ENCODE measurements at places on chromosomes 6 and 20.

- no peak for DNase-seq
Measured at GRCh38 chr6:163309491-163310026, 105.0 kb upstream of the QKI start.

- DNase-seq = no peak
Measured at GRCh38 chr6:44278774-44279697, 8.8 kb downstream of the TMEM151B start.

DNA sequence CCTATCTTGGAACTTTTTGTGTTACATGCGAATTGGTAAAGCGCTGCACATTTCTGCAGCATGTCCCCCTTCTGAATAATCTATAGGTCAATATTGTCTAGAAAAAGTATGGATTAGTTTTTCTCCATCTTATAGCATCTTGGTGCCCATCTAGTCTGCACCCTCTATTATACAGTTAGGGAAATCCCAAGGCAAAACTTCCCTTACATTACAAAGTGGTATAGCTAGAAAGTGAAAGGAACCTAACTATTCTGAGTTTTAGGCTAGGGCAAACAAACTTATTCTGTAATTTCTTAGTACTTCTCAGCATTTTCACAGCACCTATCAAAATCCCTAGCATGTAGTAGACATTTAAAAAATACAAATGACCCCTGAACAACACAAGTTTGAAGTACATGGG, 133.5 kb upstream of the CCDC28A start:
- no peak for DNase-seq

DNA sequence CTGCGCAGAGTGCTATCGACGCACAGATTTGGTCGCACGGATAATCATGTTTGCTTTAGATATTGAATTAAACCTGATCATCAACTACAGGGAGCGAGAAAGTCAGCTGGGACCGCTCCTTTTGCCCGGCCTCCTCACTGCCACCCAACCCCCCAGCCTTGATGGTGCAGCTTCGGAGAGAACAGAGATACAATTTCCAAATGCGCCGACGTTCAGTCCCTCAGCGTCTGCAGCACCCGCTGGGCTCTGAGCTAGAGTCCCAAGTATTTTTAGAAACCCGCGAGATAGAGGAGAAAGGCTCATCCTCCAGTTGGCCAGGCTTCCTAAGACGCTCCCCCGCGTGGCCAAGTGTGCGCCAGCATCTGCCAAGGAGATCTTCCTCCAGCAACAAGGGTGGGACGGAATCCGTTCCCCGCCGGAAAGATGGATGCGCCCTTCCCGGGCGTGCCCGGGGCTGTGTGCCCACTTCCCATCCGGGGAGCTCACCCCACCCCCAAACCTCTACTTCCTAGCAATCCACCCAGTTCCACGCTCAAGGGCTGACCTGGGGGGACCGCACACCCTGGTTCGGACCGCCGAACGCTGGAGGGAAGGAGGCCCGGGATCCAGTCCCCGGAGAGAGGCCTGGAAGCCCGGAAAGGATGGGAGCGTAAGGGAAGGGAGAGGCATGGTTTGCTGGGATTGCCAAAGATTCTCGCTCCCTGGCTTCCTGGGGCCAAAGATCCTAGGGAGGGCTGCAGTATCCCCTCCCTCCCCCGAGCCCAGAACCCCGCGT, 4.1 kb downstream of the NKX2-2 start:
- DNase-seq = no peak

- DNase-seq = no peak
Measured at GRCh38 chr20:53215166-53215565, 243.0 kb downstream of the TSHZ2 start.

GRCh38 chr6:143555071-143555492, 43.6 kb upstream of the FUCA2 start:
- DNase-seq = no peak

GRCh38 chr20:44594730-44595129, 12.4 kb downstream of the PKIG start:
- no peak for DNase-seq

GRCh38 chr6:164184410-164184809, 769.9 kb downstream of the QKI start:
- no peak for DNase-seq

DNA sequence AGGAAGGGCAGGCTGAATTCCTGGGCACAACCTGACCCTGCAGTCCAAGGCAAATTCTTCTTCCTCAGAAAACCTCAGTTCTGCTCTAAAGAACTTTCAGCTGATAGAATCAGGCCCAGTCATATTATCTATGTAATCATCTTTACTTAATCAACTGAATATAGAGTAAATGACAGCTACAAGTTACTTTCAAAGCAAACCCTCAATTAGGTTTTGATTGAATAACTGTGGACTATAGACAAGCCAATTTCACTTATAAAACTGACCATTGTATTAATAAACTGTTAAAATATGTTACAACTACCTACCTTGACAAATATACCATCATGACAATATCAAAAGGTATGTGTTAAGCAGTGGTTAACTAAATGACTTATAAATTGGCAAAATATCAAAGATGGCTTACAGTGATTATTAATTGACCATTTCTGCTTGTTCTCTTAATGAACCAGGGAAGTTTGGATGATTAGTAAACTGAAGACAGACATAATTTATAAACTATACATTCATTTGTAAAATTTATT, 46.1 kb upstream of the ADGRF5 start:
- no peak for DNase-seq

DNA sequence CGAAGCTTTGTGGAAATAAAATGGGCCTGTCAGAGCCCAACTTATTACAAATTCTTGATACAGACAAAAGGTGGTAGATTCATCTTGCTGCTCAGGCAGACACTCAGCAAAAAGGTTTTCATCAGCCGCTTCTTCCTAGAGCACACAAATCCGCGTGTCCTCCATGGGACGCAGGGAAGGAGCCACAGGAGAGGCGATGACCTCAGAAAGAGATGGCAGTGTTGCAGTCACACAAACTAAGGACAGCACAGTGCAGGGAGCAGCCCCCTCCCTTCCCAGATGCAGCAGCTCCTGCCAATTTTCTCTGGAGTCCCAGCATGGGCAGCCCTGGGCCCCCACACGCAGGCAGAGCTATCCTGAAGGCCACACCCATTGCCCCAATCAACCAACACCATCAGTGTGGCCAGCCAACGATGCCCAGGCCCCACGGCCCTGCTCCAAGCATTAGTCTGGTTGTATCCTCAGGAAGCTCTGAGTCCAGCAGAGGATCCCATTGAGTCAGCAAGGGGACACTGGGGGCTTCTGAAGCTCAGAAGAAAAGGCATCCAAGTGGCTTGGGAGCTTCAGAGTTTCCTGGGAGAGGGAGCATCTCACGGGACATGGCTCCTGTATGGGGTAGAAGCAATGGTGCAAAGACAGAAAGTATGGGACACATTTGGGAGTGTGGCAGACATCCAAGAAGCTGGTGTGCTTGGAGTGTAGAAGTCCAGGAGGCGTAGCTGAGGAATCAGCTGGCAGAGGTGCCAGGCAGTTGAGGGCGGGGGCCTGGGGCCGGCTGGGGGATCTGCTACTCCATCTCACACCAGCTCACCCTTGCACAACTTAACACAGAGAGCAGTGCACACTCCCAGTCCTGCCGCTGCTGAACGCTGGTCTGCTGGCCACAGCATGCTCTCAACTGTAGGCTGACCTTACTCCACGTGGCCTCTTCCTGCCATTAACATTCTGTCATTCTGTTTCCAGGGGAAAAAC, 142.1 kb upstream of the CST7 start:
- no peak for DNase-seq

DNA sequence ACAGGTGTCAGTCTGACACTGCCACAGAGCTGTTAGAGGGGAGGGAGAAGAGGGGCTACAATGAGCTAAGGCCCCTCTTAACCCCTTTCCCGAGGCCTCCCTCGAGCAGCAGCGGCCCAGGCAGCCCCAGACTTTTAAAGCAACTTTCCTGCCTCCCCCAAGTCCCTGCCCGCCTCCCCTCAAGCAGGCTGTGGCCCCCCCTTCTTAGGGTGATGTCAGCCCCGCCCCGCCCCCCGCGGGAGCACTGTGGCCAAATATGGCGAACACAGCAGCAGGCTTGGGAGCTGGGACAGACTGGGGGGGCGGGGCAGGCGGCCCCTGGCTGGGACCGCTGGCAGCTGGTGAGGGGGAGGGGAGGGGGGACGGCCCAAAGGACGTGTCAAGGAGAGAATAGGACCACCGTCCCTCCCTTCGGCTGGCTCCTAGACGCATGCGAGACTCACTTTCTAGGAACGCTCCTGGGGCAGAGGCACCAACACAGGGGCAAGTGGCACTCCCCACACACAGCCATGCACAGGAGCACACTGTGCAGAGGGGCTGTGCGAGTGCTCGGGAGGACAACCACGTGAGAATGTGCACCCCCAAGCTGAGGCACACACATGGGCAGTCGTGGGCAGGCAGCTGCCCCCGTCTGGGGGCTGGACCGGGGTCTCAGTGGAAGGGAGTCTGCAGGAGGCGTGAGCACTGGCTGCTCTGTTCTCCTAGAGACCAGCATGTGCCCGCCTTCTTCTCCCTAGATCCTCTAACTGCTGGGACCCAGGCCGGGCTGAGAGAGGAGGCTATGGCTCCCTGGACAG, 6.7 kb downstream of the TEAD3 start:
- DNase-seq = no peak

GRCh38 chr6:25456249-25457040, 177.3 kb downstream of the CARMIL1 start:
- no peak for DNase-seq

- DNase-seq = no peak
Measured at GRCh38 chr6:31587791-31588777, 2.0 kb downstream of the LST1 start.

GRCh38 chr20:388034-388994, 7.8 kb downstream of the TRIB3 start:
- no peak for DNase-seq

DNA sequence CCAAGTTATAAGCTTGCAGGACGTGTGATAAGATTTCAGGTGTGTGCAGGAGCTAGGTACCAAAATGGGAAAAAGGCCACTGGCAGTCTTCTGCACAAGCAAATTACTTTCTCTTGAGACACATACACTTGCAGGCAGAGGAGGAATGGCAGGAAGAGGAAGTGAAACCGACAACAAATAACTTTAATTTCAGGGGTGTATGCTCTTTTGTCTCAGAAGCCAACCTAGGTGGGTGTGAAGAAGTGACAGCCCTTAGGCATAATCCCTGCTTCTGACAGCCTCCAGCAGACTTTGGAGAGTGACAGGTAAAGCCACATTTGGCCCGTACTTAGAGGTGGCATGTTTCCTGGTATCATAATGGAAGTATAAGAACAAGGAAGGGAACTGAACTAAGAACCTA, 118.8 kb upstream of the TRAF3IP2 start:
- DNase-seq = no peak

- DNase-seq = no peak
Measured at GRCh38 chr20:44928595-44928994, 18.7 kb downstream of the PABPC1L start.

DNA sequence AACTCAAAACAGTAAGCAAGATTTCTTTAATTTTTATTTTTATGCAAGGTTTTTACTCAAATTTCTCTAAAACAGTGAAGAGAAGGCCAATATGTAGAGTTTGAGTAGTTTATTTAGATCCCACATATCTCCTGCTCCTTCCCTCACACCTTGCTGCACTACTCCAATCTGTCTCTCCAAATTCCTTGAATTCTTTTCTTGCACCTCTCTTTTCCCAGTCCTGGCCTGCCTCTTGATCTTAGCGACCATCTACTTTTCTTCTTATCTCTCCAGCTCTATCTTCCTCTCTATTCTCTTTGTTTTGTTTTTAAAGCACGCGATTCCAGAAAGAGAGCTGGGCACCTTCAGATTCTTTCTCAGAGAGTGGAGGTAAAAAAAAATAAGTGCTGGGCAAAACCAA, 86.7 kb upstream of the KCNQ5 start:
- no peak for DNase-seq

DNA sequence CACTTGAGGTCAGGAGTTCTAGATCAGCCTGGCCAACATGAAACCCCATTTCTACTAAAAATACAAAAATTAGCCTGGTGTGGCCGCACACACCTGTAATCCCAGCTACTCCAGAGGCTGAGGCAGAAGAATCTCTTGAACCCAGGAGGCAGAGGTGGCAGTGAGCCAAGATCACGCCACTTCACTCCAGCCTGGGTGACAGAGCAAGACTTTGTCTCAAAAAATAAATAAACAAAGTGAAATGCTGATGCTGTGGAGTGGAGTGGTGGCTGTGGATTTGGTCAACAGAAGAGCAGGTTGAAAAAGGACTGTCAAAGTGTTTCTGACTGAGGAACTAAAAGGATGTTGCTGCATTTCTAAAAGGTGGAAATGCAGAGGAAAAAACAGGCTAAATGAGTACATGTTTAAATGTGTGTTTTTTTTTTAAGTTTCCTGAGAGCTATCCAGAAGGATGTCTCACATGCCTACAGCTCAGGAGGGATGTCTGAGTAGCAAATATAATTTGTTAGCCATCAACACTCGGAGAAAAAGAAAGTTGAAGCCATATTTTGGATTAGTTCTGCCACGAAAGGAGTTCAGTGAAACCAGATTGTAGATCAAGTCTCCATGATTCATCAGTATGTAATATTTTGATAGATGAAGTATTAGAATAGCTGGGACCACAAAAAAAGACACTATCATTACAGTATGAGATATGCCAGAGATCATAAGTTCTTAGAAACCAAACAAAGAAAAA, 621.1 kb upstream of the ADGRB3 start:
- DNase-seq = no peak

DNA sequence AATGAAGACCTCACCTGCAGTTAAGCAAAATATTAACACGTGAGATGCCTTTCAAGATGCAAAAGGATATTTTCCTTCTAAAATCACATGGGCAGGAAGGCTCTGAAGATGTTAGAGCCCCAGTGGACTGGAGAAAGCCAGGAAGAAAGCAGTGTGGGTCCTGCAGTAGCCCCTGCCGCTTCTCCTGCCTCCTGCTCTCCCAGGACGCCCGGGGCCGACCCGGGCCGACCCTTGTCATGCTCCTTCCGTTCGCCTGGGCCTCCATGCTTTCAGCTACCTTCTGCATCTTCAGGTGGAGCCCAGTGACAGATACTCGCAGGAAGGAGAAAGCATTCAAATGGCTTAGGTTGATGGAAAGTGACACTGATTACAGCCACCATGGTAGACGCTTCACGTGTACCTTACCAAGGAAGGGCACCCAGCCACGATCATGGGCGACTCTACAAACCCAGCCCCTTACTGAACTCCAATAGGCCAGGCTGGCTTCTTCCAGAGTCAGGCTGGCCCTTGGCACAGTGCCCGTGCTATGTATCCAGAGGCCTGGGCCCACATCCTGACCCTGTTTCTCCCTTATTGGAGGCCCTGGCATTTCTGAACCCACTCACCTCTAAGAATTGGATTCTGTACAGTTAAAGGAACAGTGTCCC, 69.0 kb downstream of the TCP11 start:
- no peak for DNase-seq

DNA sequence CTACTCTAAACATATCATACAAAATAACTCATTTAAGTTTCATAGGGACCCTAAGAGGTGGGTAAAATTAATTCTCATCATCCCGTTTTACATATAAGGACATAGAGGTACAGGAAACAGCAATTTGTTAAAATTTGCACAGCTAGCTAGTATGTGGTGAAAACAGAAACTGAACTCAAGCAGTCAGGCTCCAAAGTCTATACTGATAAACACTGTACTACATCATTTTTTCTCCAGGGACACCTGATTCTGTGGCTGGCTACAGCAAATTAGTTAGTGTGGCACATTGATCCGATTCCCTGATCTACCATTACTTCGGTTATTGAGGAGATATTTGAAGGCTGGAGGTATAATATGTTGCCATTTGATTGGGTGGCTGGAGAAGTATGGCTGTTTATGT, 36.2 kb upstream of the E2F3 start:
- DNase-seq = no peak

Measured in stimulated activated CD4-positive, alpha-beta T cell treated with anti-CD3 and anti-CD28 coated beads, Interleukin-15, amount 100 ng/mL, for 1 hour (primary cell).